ENCODE measurements at places on chromosomes 13 and 19.
A peak's percentile ranks its signal among the peaks of the same experiment; 100 is the strongest.

GRCh38 chr19:459724-460511 lies 915 bp downstream of the SHC2 start:
- DNase-seq = no peak

GRCh38 chr19:10935371-10936059 lies 6.9 kb downstream of the TIMM29 start:
- DNase-seq = no peak

- no peak for DNase-seq
These were observed 442.7 kb downstream of the OXGR1 start for GRCh38 chr13:96551546-96551945.

GRCh38 chr13:114124921-114125320 lies 7.5 kb downstream of the RASA3 start:
- no peak for DNase-seq

- no peak for DNase-seq
These were observed 87.9 kb upstream of the ZNF507 start for GRCh38 chr19:32257326-32258073.

- DNase-seq = peak; percentile 21
These were observed 37.4 kb downstream of the SCGB2B2 start for GRCh38 chr19:34639491-34640085.

DNA sequence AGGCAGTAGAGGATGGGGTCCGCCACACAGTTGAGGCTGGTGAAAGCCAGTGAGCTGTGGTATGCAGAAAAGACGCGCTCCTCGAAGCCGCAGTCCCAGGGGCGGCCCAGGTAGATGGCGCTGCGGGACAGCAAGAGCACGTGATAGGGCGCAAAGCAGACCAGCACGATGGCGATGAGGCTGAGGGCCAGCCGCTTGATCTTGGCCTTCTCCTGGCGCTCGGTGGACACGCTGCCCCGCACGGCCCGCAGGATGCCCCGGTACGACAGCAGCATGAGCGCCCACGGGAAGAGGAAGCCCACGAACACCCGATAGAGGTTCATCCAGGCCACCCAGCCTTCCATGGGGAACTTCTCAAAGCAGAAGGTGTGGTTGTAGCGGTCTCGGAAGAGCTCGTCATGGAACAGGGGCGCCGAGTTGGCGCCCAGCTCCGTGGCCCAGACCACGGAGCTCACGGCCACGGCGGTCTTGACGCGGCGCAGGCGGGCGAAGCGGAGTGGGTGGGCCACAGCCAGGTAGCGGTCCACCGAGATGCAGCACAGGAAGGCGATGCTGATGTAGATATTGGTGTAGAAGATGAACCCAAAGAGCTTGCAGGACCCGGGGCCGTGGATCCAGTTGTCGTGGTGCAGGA lies 6.5 kb upstream of the OPA3 start:
- DNase-seq = no peak

DNA sequence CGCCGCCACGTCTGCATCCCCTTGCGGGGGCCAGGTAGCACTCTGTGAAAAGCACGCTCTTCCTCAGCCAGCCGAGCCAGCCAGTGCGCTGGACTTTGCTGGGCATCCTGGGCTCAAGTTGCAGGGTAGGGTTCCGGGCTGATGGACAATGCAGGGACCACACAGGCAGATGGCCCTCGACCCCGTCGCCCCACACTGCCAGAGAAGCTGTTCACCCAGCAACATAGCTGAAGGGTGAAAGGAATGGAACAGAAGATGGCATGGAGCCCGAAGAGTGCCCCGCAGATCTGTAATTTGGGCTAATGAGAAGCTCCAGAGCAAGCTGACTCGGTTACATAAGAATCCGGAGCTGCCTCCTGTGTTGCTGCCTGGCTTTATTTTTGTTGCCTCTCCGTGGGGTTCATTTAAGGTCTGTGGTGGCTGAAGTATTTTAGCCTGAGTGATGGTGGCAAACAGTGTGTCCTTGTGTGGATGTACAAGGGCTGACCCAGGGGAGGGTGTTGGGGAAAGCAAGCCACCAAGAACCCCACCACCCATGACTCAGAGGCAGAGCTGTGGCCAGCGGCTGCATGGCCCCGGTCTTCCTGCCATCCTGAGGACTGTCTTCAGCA lies 105.8 kb downstream of the SOX1 start:
- DNase-seq = no peak
